Stimulated activated CD4-positive, alpha-beta T cell treated with anti-CD3 and anti-CD28 coated beads, Interleukin-4, amount 100 ng/mL, for 1 hour (primary cell): ENCODE measurements at places on chromosomes 1 and 21.

DNA sequence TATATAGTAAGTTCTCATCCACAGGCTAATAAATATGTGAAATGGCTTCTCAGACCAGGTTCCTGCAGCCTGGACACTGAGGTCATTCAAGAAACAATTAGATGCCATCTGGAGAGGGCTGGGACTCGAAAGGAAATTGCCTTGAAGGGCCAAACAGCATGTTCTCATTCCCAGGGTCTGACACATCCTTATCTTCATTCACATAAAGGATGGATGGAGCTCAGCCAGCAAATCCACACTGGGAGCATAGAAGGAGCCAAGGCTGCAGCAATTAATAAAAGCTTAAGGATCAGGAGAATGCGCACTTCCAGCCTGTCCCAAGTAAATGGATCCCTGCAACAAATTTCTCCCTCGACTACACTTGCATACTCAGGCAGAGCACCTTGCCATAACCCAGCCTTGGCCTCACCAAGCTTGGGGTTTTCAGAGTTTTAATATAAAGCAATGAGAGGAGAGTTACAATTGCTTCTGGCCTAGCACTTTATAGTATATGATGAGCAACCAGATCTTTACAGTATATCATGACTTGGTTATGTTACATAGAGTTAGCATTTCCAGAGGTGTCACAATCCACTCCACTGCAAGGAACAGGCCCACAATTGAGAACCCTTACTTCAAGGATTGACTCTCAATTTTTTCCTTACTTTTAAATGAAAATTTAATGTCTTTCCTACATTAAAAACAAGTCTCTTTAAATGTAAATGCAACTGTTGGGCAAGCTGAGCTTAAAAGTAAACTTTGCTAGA is 55.9 kb downstream of the BCAR3 start:
- DNase-seq = no peak

GRCh38 chr1:27147842-27148518 is 6.9 kb downstream of the SLC9A1 start:
- DNase-seq = no peak

DNA sequence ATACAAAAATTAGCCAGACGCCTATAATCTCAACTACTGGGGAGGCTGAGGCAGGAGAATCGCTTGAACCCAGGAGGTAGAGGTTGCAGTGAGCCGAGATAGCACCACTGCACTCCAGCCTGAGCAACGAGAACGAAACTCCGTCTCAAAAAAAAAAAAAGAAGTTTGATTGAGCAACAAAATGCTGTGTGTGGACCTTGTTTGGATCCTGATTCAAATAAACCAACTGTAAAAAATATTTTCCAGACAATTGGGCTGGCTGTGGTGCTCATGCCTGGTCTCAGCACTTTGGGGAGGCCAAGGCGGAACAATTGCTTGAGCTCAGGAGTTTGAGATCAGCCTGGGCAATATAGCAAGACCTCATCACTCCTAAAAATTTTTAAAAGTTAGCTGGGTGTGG is 16.8 kb downstream of the PTAFR start:
- DNase-seq = no peak

GRCh38 chr1:9362488-9362887 is 69.8 kb downstream of the SPSB1 start:
- no peak for DNase-seq

DNA sequence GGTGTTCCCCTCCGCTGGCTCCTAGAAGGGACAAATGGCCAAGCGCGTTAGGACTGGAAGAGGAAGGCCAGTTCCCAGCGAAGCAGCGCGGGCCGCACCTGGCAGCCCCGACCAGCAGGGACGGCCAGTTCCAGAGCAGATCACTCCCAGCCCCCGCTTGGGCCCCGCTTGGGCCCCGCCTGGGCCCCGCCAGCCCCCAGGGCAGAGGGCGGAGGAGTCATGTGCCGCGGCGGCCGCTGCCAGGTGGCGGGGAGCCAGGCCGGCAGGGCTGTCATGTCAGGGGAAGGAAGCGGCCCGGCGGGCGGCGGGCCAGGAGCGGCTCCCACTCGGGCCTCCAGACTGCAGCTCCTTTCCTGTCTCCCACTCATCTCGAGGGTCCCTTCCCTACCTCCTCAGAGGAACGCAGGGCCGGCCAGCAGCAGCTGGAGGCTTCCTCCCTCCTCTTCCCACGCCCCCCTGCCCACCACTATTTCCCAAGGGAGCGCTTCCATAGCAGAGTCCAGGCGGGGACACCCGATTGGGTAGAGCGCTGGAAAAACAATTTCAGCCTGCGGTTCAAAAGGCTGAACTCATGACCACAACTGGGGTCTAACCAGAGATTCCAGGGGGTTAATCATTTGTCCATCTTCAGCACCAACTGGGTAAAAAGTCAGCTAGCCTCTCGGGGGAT is 16.5 kb downstream of the ZNF697 start:
- no peak for DNase-seq
